CD4-positive, CD25-positive, alpha-beta regulatory T cell (primary cell): ENCODE measurements at places on chromosomes 12 and 14. TPM values are rescaled to one million over a fixed set of nuclear protein-coding genes. Genes with fewer than 3 reads are reported as not detected.
A peak's percentile ranks its signal among the peaks of the same experiment; 100 is the strongest.

- peaks cover 8% of the 10 kb centered on the region for H3K27me3 ChIP-seq
- DNase-seq = no peak
- no peak overlapping the region for H3K27ac ChIP-seq
- H3K36me3 ChIP-seq = no peaks in the 10 kb centered on the region
Observed at GRCh38 chr12:26150736-26151450, 26.1 kb upstream of the BHLHE41 start.

GRCh38 chr12:64061868-64062375 lies 160.2 kb downstream of the KICS2 start:
- H3K36me3 ChIP-seq = no peaks in the 10 kb centered on the region
- H3K27ac ChIP-seq = no peak overlapping the region
- DNase-seq = no peak

DNA sequence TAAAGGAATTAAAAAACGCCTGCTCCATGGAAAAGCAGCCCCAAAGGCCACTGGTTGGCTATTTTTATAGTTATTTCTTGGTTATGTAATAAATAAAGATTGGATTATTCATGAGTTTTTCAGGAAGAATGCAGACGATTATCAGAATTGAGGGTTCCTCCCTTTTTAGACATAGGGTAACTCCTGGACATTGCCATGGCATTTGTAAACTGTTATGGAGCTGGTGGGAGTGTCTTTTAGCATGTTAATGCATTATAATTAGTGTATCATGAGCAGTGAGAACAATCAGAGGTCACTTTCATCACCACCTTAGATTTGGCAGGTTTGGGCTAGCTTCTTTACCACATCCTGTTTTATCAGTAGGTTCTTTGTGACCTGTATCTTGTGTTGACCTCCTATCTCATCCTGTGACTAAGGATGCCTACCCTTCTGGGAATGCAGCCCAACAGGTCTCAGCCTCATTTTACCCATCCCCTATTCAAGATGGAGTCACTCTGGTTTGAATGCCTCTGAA lies 728.7 kb downstream of the GALC start:
- H3K27ac ChIP-seq = no peak overlapping the region
- no peaks in the 10 kb centered on the region for H3K27me3 ChIP-seq
- H3K4me1 ChIP-seq = no peaks in the 10 kb centered on the region
- no peaks in the 10 kb centered on the region for H3K36me3 ChIP-seq
- H3K4me3 ChIP-seq = no peak overlapping the region
- DNase-seq = no peak

- H3K4me3 ChIP-seq = no peak overlapping the region
- H3K4me1 ChIP-seq = no peaks in the 10 kb centered on the region
- H3K36me3 ChIP-seq = no peaks in the 10 kb centered on the region
- H3K27ac ChIP-seq = no peak overlapping the region
Observed at GRCh38 chr14:90602088-90602687, 205.4 kb downstream of the CALM1 start.

DNA sequence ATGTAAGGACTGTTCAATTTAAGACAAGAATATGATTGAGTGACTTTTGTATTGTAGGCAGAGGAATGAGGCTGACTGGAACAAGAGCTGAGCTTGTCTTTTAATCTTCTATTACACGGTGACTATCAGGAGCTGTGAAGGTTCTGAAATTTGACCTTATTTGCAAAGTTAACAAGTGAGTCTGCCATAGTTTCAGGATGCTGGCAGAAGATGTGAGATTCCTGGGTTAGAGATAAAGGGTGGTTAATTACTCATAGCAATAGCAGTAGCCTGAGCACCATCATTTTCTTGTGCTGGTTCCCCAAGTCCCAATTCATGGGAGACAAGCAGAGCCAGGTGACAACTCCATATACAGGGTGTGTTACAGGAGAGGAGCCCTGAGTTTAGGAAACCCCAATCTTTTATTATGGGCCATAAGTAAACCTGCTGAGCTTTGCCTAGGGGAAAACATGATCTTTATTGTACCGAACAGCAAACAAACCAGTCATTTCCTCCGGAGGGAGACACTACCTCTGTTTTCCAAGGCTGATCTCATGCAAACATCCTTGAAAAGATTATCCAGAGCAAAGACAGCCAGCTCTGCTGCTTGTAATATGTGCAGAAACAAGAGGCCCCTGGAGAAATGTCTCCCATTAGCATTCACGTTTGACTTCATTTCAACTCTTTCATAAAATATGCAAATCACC lies 51.7 kb upstream of the DDX11 start:
- H3K27ac ChIP-seq = no peak overlapping the region
- H3K4me3 ChIP-seq = no peak overlapping the region
- no peaks in the 10 kb centered on the region for H3K27me3 ChIP-seq

GRCh38 chr12:15152868-15153267 lies 68.3 kb downstream of the RERG start:
- H3K4me3 ChIP-seq = no peak overlapping the region
- no peaks in the 10 kb centered on the region for H3K36me3 ChIP-seq
- peaks cover 7% of the 10 kb centered on the region for H3K27me3 ChIP-seq
- no peak overlapping the region for H3K27ac ChIP-seq

DNA sequence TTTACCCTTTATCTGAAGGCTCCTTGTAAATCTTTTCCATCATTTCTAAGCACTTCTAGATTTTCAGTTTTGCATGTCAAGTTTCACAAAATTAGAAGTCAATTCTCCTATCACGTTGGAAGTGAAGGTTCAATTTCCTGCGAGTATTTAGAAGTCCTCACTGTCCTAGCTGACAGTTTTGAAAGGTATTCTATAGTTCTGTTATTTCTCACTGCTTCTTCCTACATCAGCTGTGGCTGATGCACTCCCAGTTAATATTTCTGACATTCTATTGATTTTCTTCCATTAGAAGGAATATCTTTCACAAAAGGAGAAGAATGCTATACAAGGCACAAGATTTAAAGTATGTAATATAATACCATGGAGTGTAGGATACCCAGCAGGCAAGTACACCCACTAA lies 15.8 kb upstream of the TMCC3 start:
- no peaks in the 10 kb centered on the region for H3K4me1 ChIP-seq
- no peaks in the 10 kb centered on the region for H3K36me3 ChIP-seq
- no peak overlapping the region for H3K27ac ChIP-seq
- DNase-seq = no peak
- no peak overlapping the region for H3K4me3 ChIP-seq

DNA sequence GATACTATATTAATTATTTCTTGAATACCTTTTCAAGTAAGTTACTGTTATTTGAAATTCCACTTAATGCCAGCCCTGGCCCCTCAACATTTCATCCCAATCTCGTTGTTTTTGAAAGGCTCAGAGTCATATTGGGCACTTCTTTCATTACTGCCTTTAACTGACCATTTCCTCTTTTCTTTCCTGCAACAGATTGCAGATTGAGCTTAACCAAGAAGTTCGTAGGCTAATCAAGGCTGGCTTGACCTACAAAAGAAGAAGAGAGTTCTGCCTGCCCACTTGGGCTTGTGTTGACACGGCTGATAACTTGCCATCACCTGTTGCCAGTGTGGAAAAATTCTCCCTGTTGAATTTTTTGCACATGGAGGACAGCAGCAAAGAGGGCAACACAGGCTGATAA lies 91.0 kb downstream of the FLRT2 start:
- no peaks in the 10 kb centered on the region for H3K27me3 ChIP-seq
- no peaks in the 10 kb centered on the region for H3K36me3 ChIP-seq
- H3K27ac ChIP-seq = no peak overlapping the region
- DNase-seq = no peak
- no peak overlapping the region for H3K4me3 ChIP-seq

- H3K27me3 ChIP-seq = no peaks in the 10 kb centered on the region
- H3K4me3 ChIP-seq = no peak overlapping the region
- no peak overlapping the region for H3K27ac ChIP-seq
- no peaks in the 10 kb centered on the region for H3K4me1 ChIP-seq
- H3K36me3 ChIP-seq = peaks cover 25% of the 10 kb centered on the region
Observed at GRCh38 chr14:100341301-100342031, 18.3 kb downstream of the SLC25A47 start.

GRCh38 chr14:59690426-59690825 lies 113.8 kb upstream of the CCDC175 start:
- no peak overlapping the region for H3K4me3 ChIP-seq
- H3K27me3 ChIP-seq = peaks cover 2% of the 10 kb centered on the region
- no peaks in the 10 kb centered on the region for H3K4me1 ChIP-seq
- no peak overlapping the region for H3K27ac ChIP-seq
- DNase-seq = no peak
- no peaks in the 10 kb centered on the region for H3K36me3 ChIP-seq

GRCh38 chr12:92593734-92594402 lies 108.9 kb upstream of the PLEKHG7 start:
- DNase-seq = peak; percentile 79
- peaks cover 32% of the 10 kb centered on the region for H3K4me1 ChIP-seq
- no peaks in the 10 kb centered on the region for H3K36me3 ChIP-seq

Gene P2RX4
- 38.1 TPM for total RNA-seq

Gene COCH
- not detected for total RNA-seq

Gene SLC8A3
- 0.37 TPM for total RNA-seq

Gene BBOF1
- total RNA-seq = 1.6 TPM

Gene LGMN
- total RNA-seq = 10.9 TPM

Gene SERPINA5
- total RNA-seq = not detected

Gene MIPOL1
- not detected for total RNA-seq

Gene P3H3
- 1.4 TPM for total RNA-seq
